ENCODE measurements at places on chromosomes 3 and 15.

GRCh38 chr15:58340176-58340575 is 91.6 kb upstream of the LIPC start:
- no peak for DNase-seq

GRCh38 chr3:149245738-149246451 is 24.3 kb upstream of the CP start:
- DNase-seq = no peak

DNA sequence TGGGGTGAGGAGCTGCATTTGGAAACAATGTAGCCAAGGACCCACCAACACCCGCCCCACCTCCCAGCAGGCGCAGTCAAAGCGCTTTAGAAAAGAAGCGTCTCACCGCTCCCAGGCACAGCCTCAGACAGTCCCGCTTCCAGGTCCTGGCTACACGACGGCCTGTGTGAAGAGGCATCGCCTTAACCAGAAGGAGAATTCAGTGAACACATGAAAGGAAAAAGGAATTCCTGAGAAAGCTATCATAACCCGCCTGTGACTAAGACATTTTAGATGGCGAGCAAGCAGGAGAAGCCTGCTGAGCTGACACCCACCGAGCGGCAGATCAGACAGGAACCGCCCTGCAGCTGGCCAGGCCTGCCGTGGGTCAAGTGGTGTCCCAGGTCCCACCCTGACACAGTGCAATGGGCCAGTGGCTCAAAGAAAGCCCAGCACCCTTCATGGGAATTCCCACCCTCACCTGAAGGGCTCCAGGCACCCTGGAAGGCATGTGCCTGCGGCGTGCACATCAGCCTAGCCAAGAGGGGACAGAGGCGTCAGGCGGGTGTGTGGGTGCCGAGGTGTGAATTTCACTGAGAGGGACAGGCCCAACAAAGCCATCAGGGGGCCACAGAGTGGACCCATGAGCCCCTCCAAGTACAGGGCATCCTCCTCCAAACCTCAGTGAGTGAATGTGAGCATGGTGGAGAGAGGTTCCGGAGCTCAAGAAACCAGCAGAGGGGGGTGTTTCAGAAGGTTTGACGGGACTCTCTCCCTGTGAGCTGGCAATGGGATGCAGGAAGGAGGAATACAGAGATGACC is 144.8 kb downstream of the NSMCE3 start:
- DNase-seq = peak; percentile 45

DNA sequence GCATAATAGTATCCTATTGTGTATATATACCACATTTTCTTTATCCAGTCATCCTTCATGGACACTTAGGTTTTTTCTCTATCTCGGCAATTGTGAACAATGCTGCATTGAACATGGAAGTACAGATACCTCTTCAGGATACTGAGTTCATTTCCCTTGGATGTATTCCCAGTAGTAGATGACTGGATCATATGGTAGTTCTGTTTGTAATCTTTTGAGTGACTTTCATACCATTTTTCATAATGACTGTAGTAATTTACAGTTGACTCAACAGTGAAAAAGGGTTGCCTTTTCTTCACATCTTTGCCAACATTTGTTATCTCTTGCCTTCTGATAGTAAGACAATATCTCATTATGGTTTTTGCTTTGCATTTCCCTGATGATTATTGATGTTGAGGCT is 21.8 kb downstream of the MYH15 start:
- no peak for DNase-seq

DNA sequence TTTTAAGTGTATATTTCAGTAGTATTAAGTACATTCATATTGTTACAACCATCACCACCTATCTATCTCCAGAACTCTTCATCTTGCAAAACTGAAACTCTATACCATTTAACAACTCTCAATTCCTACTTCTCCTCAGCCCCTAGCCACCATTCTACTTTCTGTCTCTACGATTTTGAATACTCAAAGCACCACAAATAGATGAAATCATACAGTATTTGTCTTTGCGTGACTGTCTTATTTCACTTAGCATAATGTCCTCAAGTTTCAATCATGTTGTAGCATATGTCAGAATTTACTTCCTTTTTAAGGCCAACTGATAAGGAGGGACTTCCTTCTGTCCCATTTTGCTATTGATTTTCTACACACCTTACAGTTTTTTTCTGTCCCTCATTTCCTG is 593.3 kb downstream of the FHIT start:
- no peak for DNase-seq

DNA sequence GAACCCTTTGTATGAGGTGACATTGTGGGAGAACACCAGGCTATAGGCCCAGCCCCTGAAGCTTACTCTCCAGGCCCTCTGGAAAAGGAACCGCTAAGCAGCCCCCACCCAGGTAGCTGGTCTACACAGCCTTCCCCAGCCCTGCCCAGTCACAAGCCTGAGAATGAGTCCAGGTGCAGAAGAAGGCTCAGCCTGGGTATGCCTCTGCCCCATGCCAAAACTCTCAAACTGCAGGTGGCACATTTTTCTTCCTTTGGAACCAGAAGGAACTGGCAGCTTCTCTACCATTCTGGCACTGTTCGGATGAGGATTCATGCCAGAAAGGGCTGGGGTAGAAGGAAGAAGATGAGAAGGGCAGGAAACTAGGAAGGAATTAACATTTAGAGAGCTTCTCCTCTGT is 23.7 kb upstream of the TBC1D21 start:
- no peak for DNase-seq

GRCh38 chr3:131394400-131394799 is 12.8 kb downstream of the NUDT16 start:
- no peak for DNase-seq

GRCh38 chr15:48984811-48985352 is 21.2 kb upstream of the SHC4 start:
- DNase-seq = no peak

GRCh38 chr3:61809879-61810278 is 248.5 kb downstream of the PTPRG start:
- DNase-seq = no peak

- DNase-seq = no peak
Measured at GRCh38 chr3:175269394-175269793, 410.3 kb downstream of the NAALADL2 start.

DNA sequence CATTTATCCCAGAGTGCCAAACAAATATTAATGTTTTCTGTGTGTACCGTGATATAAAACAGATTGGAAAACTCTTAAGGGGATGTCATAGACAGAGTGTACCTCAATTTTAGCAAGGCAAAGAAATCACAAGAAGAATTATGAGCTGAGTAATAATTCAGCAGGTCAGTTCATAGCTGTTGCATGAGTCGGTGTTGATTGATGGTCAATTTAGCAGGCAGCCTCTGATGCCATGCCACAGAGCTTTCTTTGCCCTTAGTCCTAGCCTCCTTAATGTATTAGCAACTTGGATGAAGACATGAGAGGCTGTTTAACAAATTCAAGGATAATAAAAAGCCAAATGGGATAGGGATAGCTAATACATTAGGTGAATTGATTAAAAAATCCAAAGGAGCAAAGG is 6.8 kb downstream of the SLC35A5 start:
- no peak for DNase-seq

DNA sequence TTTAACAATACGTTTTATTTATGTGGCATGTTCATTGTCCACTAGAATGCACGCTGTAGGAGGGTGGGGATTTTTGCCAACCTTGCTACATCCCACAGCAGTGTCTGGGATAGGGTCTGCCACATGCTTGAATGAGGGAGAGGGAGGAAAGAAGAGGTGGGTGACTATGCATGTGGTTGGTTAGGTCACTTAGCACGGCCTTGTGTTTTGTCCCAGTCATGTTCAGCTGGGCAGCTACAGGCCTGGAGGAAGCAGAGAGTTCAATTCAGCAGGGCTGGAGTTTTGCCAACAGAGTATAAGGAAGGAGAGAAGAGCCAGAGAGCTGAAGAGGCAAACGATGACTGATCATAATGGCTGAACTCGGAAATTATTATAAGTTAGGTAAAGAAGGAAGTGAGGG is 268.4 kb upstream of the NSMCE3 start:
- no peak for DNase-seq

GRCh38 chr3:190319660-190320059 is 2.6 kb downstream of the CLDN1 start:
- DNase-seq = no peak

GRCh38 chr15:65305150-65305758 is 777 bp downstream of the RNU5B-1 start:
- DNase-seq = no peak

GRCh38 chr15:99619712-99620111 is 53.9 kb downstream of the MEF2A start:
- DNase-seq = no peak

- DNase-seq = no peak
Measured at GRCh38 chr3:183734750-183735494, 37.3 kb downstream of the YEATS2 start.

Measured in non-pigmented ciliary epithelial cell (primary cell).